ENCODE measurements at places on chromosomes 11 and 22.

DNA sequence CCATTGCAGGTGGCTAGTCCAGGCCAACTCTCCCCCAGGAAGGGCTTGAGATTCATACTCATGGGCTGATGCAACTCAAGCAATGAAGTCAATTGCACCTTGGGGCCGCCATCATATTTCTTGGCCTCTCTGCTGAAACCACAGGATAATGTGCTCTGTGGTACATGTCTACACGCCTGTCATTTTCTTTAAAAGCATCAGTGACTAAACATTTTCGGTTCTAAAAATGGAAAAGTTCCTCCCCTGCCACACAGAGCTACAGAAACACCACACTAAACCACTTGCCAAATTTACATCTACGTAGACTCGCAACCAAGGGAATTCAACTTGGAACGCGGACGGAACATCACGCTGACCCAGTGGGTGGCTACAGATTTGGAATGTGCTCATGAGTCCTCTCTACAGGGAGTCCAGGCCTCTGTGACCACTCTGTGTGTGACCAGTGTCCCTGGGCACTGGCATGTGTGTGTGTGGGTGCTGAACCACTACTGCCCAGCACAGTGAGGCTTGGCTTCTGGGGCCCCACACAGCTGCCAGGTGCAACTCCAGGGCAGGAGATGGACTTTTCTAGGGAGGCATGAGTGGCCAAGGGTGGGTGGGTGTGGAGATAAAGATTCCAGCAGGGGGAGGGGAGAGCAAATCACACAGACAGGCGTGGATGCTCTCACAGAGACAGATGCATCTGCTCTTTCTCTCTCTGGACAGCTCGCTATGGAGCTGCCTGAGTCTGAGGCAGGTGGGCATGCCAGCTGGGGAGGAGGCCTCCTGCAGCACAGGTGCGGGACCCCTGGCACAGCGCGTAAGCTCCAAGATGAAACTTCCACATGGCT lies 261.9 kb downstream of the CTTN start:
- no peak for DNase-seq

- no peak for DNase-seq
Observed at GRCh38 chr11:12846786-12847615, 162.1 kb upstream of the RASSF10 start.

DNA sequence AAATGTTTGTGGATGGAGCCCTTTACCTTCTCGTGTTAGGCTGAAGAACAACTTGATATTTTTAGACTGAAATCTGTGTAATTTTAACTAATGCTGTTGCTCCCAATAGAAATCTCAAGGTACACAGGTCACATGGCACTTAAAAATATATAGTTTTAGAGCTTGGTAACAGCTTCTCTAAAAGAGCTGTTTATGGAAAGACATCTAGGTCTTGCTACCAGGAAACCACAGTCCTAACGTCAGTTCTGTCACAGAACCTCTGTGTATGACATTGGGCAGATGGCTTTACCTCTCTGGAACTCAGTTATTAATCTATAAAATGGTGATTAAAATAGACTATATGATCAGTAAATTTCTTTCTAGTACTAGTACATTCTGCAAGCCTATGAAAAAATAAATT lies 35.4 kb downstream of the PAK1 start:
- no peak for DNase-seq

GRCh38 chr11:81869351-81870065 lies 864.2 kb downstream of the FAM181B start:
- DNase-seq: no peak

DNA sequence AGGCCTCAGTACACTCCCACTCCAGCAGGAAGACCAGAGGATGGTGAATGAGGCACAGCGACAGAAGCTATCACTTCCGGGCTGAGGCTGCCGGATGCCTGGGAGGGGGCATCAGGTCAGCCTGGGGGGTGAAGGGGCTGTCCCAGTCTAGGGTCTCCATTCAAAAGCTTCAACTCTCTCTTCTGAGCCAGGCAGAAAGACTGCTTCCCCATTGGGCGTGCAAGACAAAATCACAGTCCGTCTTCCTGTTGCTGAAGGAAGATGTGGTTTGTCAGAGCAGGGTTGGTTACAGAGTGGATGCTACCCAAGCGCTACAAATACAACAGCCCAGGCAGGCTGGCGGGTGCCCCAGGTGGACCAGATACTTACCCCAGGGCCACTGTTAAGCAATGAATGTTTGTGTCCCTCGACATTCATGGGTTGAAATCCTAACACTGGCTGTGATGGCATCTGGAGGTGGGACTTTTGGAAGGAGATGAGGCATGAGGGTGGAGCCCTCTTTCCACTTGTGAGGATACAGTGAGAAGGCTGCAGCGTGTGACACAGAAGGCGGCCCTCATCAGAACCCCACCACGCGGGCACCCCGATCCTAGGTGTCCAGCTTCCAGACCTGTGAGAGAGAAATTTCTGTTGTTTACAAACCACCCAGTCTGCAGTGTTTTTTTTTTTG lies 12.0 kb downstream of the UPK3A start:
- no peak for DNase-seq

GRCh38 chr11:104054911-104055529 lies 18.6 kb downstream of the DDI1 start:
- DNase-seq: no peak

DNA sequence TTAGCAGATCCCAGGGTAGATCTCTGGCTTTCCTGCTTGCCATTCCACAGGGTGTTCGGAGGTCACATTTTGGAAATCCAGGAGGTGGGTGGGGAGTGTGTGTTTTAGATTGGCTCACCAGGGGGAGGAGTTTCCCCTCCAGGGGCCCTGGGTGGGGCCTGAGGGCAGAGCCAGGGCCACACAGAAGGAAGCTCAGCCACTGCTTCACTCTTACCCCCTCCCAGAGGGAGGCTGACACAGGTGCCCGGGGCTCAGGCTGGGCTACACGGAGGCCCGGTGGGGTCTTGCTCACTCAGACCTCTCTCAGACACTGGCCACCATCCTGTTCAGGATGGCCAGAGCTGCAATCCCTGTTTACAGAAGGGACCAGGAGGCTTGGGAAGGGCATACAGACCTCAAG lies 2.5 kb downstream of the WNT7B start:
- DNase-seq: no peak

- no peak for DNase-seq
Observed at GRCh38 chr11:1541474-1542204, 30.4 kb downstream of the DUSP8 start.

- DNase-seq: no peak
Observed at GRCh38 chr11:67073908-67074307, 17.3 kb downstream of the RHOD start.

- no peak for DNase-seq
Observed at GRCh38 chr11:45924927-45925326, 2.5 kb downstream of the LARGE2 start.

DNA sequence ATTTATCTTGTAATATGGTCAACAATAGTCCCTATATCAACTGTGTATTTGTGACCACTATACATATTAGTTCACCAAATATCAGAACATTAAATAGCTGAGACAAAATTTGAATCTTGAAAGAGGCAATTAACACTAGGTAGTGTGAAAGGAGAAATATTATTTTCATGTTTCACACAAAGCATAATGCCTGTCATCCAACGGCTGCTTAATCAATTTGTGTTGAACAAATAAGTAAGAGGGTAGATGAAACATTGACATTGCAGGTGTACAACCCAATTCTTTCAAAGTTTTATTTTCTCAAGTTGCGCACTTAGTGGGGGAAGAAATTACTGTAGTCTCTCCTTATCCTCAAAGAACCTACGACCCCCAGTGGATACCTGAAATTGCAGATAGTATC lies 3.4 kb upstream of the OR8I2 start:
- DNase-seq: no peak

- DNase-seq: peak; percentile 30
Observed at GRCh38 chr11:74397501-74398243, 561 bp downstream of the PGM2L1 start.

- no peak for DNase-seq
Observed at GRCh38 chr11:106495046-106495445, 417.6 kb downstream of the AASDHPPT start.

GRCh38 chr11:106418791-106419190 lies 341.3 kb downstream of the AASDHPPT start:
- DNase-seq: no peak

GRCh38 chr11:86481399-86481798 lies 106.7 kb downstream of the CCDC81 start:
- DNase-seq: no peak

GRCh38 chr22:17941471-17942406 lies 82.6 kb downstream of the MICAL3 start:
- DNase-seq: no peak

GRCh38 chr22:30408388-30409102 lies 11.7 kb downstream of the SEC14L2 start:
- no peak for DNase-seq

- DNase-seq: no peak
Observed at GRCh38 chr11:46383974-46384701, 2.7 kb downstream of the MDK start.

DNA sequence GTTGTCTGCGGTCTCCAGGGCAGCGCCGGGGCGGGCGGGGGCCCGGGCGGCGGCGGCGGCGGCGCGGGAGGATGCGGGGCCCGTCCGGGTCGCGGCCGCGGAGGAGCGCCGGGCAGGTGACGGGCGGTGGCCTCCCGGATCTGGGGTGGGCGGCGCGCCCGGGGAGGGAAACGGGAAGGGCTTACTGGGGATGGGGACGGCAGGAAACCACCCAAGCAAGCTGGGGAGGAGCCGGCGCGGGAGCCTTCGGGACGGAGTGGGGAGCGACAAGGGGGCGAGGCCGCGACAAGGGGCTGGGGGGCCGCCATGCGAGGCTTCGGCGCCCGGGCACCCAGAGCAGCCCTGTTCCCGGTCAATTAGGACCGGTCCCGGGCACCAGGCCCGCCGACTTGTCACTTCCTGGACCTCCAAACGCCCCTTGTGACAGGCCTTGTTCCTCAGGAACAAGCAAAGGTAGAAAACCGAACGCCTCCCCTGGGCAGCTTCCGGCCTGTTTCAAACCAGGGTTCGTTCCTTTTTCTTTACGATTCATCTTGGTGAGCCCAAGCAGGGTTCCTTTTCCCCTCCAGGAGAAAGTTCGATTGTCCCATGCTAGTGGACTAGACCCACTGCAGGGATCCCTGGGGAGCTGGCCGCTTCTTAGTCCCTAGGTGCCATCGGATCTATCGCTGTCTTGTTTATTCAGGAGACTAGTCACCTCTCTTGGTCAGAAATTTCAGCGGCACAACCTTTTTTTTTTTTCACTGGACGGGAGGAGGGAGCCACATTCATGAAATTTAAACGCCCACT lies 492 bp downstream of the JHY start:
- no peak for DNase-seq

All from kidney capillary endothelial cell (primary cell).